Osteoblast (primary cell): ENCODE measurements at places on chromosomes 5 and 9. TPM values are rescaled to one million over a fixed set of nuclear protein-coding genes. Genes with fewer than 3 reads are reported as not detected.

- no peak for DNase-seq
Observed at GRCh38 chr9:77982581-77983319, 48.9 kb downstream of the GNAQ start.

DNA sequence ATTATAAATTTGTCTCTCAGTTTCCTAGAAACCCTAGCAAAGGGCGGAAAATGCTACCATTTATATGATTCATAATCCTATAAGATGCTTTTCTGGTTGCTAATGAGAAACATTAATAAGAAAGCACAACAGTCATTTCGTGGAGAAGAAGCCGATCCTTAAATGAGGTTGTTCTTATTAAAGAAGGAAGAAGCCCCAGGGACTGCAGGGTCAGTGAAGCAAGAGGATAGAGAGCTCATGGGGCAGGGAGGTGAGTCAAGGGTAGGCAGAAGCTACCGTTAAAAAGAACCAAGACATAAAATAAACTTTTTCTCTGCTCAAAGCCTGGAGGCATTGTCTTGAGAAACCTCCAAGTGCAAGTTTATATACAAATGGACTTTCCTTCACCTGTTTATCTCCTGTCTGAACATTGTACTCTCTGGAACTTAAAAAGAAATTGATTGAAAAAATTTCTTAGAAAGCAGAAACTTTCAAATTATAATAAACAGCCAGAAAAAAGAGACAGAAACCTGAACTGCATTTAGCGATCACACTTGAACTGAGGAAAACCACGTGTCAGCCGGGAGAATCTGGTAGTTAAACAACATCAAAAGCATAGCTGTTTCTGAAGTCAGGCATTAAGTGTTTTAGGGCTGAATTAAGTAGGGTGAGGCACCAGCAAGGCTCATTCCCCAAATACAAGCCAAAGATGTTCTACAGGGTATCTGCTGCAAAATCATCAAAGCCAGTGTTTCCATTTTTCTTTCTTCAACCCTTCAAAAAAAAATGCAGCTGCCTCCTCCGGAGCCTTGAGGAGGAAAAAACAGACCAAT, 21.9 kb downstream of the HTR4 start:
- no peak for DNase-seq

DNA sequence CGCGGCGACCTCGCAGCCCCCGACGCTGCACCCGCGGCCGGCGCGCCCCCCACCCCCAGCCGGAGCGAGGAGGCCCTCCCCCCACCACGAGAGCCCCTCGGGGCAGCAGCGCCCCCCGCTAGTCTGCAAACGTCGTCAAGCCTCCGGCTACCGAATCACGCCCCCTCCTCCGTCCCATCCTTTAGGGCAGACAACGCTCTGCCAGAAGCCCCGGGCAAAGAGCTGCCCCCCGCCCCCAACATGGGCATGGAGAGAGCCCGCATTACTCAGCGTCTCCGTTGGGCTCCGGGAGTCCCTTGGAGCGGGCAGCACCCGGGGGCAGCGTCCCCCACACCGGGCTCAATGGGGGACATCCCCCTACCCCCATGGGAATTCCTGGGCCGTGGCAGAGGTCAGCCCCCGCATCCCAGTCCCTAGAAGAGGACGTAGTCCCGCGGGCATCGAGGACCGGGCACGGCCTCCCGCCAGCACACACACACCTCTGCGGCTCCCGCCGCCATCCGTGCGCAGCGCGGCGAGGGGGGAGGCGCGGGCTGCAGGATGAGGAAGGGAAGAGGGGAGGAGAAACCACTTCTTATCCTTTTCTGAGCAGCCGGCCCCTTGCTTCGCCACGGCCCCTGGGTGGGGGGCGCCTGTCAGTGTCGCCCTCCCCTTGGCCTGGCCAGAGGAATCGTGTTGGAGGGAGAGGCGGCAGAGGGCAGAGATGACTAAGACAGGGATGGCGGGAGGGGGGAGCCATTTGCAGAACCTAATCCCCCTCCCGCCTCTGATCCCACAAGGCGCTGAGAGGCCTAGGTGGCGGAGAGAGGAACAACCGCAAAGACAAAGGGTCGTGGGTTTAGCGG, 750 bp downstream of the DNM1 start:
- peak; percentile 96 for DNase-seq

- peak; percentile 92 for DNase-seq
Observed at GRCh38 chr5:93578813-93579691, 2.0 kb downstream of the NR2F1-AS1 start.

- DNase-seq: peak; percentile 76
Observed at GRCh38 chr9:36823466-36823865, 210.6 kb downstream of the PAX5 start.

GRCh38 chr5:93186076-93186682, 394.8 kb downstream of the NR2F1-AS1 start:
- DNase-seq: peak; percentile 58

DNA sequence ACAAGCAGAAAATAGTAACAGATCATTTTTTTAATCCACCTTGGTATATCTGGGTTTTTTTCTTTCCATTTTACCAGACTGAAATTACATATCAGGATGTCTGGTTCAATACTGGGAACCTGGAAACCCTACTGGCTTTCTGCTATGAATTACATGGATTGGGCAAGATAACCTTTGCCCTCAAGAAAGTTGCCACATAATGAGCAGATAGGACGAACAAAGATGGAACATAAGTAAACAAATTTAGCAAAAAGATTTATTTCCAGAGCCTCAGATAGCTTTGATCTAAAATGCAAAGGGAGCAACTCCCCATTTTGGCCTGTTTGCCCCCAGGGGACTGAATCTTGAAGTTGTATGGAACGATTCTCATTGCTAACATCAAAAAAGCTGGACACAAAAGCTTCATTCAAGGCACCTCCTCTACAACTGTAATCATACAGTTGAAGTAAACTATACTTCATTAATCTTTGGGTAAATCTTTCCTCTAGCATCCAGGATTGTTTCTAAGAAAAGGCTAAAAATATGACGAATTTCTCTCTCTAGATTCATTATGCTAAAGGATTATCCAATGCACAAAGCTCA, 131.6 kb upstream of the PTGER4 start:
- no peak for DNase-seq

DNA sequence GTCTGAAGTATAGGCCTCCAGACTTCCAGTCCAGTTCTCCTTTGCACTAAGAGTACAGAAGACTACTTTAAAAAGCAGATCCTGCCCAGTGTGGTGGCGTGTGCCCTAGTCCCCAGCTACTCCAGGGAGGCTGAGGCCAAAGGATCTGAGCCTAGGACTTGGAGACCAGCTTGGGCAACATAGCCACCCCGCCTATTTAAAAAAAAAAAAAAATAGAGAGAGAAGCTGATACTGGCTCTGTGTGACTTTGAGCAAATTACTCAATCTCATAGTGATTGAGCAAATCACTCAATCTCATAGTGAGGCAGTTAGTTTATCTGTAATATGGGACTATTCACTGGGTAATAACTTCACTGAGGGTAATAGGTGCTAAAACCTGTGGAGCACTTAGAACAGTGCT, 43.6 kb upstream of the KDM4C start:
- no peak for DNase-seq

DNA sequence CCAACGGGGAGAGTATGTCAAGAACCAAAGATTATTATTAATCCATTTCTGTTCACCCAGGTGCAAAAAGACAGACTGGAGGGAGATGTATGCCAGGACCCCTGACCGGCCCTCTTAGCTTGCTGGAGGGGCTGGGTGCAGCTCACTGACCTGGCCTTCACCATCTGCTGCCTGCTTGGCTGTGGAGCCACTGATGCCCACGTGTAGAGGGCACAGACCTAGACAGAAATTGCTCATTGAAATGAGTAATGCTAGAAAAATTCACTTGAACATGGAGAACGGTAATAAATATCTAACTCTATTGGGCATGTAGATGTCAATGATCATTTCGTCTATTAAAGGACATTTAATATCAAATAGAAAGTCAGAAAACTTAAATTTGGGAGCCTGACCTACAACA, 58.8 kb upstream of the ERCC6L2 start:
- no peak for DNase-seq

GRCh38 chr5:169826618-169827017, 153.7 kb downstream of the INSYN2B start:
- DNase-seq: no peak

DNA sequence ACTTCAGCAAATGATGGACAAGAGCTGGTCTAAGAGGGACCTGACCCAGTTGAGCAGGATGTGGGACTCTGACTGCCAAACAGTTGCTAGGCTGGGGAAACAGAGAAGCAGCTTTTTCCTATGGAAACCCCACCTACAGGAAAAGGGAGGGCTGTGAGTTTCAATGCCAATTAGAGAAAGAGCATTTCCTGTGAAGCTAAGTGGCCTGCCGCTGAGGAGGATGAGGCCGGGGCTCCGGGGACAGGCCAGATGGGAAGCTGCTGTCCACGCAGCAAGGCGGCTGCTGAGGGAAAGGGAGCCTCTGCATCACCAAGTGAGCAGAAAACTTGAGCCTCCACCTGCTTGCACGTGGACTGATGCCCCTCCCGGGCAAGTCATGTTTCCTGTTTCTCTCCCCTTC, at the start of gene PCDH12:
Gene PCDH12 (minus strand): TSS at position 90 of the 400 bp plus-strand sequence. CDS start 351 bp downstream, outside the sequence.
- no peak for DNase-seq

DNA sequence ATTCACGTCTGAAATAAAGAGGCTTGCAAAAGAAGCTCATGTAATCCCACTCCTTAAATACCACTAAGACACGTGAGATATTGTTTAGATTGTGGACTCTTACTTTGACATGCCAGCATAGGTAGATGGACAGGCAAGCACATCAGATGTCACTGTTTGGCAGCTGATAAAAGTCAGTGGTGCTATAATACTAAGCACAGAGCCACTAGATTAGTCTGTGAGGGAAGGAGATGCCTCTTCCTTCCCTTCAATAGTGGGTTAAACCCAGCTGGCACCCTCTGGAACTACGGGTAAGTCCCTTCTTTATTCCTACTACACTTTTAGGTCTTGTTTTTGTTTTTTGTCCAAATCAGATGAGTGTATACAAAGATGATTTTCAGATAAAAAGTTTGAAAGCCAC, at the start of gene MYOT:
Gene MYOT (plus strand): TSS at position 197 of the 400 bp plus-strand sequence. CDS start 2,792 bp downstream, outside the sequence.
- DNase-seq: no peak

DNA sequence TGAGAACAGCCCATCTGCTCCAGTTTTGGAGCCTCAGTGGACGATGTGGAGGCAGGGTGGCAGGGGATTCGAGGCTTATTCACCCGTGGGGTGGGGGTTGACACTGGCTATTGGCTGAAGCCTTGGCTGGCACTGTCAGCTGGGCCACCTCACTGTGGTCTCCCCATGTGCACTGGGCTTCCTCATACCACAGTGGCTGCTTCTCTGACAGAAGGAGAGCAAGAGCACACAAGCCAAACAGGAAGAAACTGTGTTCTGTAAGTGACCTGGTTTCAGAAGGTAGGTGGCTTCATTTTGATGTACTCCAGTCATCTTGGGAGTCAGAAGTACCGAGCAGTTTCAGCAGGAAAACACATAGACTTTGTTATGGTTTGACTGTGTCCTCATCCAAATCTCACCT, 24.7 kb upstream of the CTNND2 start:
- no peak for DNase-seq

DNA sequence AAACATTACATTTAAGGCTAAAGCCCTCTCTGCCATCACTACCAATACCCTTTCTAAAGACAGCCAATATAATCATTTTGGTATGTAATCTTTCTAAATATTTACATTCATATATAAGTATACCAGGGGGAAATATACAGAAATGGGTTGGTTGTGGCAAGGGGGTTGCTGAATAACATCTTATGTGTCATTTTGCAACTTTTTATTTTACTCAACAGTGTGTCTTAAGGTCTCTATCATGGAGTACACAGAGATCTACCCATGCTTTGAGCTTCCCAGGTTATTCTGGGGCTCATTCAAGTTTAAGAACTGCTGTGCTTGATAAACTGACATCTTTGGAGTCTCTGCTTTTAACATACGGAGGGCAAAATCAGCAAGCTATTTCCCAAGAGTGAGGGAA, 7.4 kb upstream of the FAT2 start:
- no peak for DNase-seq

DNA sequence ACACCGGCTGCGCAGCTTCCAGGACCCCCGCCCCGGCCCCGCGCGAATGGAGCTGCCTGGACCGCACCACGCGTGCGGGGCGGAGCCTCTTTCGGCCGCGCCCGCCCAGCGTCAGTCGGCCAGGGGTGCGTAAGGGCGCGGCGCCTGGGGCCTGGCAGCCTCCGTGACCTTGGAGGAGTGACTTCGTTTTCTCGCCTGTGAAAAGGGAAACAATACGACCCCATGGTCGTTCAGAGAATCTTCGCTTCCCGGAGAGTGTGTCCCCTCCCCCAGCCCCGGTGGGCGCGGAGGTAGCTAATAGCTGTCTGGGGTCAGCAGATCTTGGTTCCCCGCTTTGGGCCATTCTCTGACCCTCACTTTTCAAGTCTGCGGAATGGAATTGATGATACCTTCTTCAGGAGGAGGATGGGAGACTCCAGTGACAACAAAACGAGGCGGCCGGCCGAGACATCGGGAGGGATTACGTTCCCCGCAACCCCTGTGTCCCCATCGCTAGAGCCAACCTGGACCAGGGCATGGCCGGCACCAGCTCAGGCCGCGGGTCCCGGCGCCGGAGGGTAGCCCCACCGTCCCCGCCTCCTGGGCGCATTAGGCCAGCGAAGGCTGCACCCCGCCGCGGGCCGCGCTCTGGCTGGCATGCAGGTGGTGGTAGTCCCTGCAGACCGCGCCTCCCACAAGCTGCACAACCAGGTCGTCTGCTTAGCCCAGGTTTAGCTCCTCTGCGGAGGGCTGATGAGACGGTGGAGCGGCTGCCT, 5.5 kb upstream of the CDHR2 start:
- DNase-seq: peak; percentile 86

GRCh38 chr9:84301851-84302250, 38.7 kb downstream of the SLC28A3 start:
- DNase-seq: peak; percentile 68

GRCh38 chr9:120914396-120914795, 12.2 kb downstream of the TRAF1 start:
- DNase-seq: no peak

DNA sequence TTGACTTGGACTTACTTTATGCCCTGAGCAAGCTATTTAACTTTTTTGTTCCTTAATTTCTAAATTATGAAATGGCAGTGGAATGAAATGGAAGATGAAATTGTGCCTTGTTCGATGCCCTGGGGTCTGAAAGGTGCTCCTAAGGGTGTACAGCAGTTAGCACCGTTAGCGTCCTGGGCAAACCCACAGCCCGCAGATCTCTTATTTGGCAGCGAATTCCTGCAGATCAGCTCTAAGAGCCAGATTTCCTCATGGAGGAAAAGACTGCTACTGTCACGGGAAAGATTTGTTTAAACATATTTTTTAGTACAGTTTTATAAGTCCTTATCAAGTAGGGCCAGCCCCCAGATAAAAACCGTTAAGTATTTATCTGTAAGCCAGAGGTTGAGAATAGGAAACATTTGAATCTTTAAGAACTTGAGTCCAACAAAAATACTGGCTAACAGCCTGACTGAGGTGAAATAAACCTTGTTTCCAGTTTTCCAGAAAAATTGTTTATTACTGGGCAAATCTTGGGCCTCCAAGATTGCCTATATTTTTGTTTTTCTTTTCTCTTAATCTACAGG, 216.5 kb upstream of the DMRT1 start:
- no peak for DNase-seq

- DNase-seq: no peak
Observed at GRCh38 chr9:20557890-20558565, 64.3 kb downstream of the MLLT3 start.

- peak; percentile 88 for DNase-seq
Observed at GRCh38 chr9:88818495-88819201, 172.6 kb upstream of the S1PR3 start.

The SPINK5 gene
- total RNA-seq: not detected in 2 replicates

The FOXI1 gene
- total RNA-seq: not detected in 2 replicates

The PCDHGA4 gene
- total RNA-seq: 6.8 and 6.9 TPM in 2 replicates

The SRD5A1 gene
- total RNA-seq: 8.8 and 9.4 TPM in 2 replicates

The AGXT2 gene
- not detected in 2 replicates for total RNA-seq

The ANKRD55 gene
- not detected in 2 replicates for total RNA-seq

The RABL6 gene
- total RNA-seq: 64.2 and 64.8 TPM in 2 replicates

The TMEFF1 gene
- 0.72 and 1.2 TPM in 2 replicates for total RNA-seq

The DPYSL3 gene
- 80.4 and 119 TPM in 2 replicates for total RNA-seq
